ENCODE measurements at places on chromosomes 2 and 18.

DNA sequence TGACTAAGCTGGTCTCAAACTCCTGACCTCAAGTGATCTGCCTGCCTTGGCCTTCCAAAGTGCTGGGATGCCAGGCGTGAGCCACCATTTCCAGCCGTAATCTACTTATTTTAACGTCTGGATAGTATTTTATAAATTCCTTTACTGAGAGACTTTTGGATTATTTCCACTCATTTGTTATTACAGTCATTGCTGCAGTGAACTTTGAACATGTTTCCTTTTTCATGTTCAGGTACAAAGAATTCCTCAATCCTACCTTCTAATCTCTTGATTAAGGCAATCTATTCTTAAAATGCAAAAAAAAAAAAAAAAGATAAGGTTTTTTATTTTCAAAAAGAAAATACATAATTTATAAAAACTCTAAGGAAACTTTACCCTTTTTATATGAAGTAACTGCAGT lies 78.6 kb downstream of the PDK1 start:
- DNase-seq: no peak

- no peak for DNase-seq
Observed at GRCh38 chr2:47003641-47004427, 88.2 kb upstream of the MCFD2 start.

- no peak for DNase-seq
Observed at GRCh38 chr2:9806656-9807055, 36.6 kb upstream of the TAF1B start.

- DNase-seq: no peak
Observed at GRCh38 chr2:236078297-236079255, 89.6 kb downstream of the GBX2 start.

DNA sequence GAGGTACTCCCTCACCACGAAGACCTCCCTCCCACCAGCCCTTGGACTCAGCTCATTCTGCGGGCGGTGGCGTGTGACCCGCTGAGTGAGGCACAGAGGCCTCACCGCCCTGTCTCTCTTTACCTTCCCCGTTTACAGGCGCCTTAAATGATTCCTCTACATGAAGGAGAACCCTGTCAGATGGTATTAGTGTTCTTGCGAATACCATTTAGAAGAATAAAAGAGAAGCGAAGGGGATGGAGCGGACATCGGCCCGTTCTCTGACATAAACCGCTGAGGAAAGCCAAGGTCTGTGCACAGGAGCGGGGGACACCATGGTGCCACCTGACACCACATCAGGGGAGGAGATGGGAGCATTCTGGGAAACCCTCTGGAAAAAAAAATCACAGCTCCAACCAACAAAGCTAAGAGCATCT lies 179.8 kb downstream of the HDAC4 start:
- no peak for DNase-seq

GRCh38 chr2:163737563-163737962 lies 1.8 kb upstream of the FIGN start:
- no peak for DNase-seq

GRCh38 chr2:25397777-25398176 lies 56.1 kb upstream of the DNMT3A start:
- DNase-seq: no peak

DNA sequence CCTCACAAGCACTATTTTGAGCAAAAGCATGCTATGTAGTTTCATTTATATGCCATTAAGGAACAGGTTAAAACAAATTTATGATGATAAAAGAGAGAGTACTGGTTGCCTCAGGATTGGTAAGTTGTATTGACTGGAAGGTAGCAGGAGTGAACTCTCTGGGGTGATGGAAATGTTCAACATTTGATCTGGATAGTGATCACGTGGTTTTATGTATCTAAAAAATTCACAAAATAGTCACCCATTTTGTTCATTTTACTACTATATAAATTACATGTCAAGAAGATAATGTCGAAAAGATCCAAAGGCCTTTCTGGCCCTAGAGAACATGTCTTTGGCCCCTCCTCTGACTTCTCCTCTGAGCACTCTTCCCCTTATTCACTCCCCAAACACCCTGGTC lies 10.4 kb upstream of the RAPGEF4 start:
- DNase-seq: no peak

- DNase-seq: no peak
Observed at GRCh38 chr2:181309586-181309985, 147.6 kb upstream of the ITGA4 start.

DNA sequence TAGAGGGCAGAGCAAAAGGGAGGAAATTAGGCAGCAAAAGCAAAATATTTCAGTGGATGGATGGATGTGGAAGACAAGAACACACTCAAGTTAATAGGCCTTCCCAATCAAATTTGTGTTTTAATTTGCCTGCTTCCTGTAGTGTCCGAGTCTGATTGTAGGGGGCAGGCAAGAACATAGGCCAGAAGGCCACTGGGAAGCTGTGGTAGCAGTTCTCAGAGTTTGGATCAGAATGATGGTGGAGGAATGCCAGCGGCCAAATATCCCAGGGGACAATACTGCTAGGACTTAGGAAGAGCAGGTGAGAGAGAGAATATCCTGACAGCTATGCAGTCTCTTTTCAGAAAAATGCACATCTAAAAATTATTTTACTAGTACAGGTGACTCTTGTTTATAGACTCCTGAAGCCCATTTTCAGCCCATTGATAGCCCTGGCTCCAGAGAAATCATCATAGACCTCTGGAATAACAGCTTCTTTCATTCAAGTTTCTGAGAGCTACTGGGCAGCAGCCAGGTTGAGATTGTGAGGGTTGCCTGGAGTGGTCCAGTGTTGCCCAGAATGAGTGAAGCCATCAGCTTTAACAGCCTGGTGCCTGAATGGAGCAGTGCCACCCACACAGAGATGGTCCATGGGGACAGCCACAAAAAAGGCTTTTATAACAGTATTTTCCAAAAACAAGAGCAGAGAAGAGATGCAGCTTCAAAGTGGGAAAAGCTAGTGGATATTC lies 19.1 kb upstream of the SERPINE2 start:
- DNase-seq: no peak

DNA sequence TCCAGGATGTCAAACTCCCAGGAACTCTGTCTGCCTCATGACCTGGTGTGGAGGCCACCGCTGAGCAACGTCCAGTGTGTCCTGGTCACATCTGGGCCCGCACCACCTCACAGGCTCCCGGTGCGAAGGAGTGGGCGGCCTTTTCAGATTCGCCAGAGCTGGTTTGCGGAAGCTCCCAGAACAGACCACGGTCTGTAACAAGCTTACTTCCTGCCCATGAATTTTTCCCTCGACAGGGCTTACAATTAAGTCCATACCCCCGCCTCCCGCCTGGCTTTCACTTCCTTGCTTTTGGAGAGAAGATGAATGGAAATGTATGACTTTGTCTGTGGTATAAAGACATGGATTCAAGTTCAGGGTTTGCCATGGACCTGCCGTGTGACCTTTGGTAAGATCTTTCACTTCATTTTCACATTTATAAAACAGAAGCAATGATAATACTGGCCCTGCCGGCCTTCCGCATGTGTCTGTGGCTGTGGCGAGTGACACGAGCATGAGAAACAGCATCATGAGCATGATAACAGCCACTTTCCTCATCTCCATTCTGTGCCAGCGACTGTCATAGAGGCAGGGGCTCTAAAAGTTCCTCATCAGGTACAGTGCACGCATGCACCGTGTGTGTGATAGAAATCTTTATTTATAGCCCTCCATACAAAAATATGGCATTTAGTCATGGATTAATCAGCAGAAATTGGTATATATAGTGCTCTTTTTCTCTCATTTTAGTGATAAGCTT lies 31.0 kb upstream of the KCNF1 start:
- DNase-seq: no peak

DNA sequence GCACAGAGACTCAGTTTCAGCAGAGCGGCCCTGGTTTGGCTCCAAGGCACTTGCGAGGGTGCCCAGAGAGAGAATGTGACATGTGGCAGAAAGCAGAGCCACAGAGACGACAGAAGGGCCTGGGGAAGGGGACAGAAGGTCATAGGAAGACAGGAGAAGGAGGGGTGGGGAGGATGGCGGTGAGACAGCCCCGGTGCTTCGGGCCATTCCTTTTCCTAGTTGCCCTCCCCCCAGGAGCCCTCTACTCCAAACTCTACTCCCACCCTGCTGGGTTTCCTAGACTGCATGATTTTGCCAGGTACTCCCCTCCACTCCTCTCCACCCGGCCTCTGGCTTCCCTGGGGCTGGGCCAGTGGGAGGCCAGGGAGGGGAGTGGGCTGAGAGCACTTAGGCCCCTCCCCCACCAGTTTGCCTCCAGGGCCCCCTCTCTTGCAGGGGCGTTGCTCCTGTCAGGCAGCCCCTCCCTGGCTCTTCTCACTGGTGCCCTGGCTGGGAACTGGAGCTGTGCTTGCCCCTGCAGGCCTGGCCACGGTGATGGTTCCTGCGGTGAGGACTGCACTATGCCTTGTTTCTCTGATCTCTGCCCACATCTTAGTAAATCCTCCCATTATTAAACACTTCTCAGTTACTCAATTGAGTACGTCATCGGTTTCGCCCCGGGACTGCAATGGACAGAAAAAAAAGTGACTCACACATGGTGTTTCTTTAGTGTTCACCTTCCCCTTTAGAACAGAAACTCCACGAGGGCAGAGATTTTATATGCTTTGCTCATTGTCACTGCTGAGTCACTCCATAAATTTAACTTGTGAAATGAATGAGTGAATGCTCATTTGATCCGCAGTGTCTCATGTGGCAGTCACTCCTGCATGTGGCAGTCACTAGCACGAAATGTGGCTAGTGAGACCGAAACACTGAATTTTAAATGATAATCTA lies 58.7 kb upstream of the SP3 start:
- DNase-seq: no peak

DNA sequence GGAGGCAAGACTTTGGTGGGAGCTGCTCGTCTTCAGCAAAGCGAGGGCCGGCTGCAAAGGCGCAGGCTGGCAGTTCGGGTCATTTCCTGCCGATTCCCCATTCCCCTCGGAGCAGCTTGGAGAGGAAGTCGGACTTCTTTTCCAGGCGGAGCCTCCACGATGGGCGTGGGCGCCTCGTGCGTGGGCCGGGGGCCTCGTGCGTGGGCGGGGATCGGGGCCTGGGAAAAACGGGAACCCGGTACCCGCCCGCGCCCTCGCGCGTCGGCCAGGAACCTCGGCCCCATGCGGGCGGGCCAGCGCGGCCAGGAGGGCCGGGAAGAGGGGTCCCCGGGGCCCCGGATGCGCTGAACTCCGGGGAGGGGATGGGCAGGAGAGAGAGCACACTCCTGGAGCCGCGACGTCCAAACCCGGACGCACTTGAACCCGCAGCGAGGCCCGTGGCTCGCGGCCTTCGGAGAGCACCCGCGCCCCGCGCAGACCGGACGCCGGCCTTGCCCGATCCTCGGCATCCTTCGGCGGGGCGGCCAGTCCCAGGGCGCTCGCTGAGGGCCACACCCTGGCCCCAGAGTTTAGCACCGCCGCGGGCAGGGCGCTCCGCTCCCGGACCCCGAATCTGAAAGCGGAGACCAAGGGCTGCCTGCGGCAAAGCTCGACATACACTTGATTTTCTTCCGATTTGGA lies 368.4 kb downstream of the MTX2 start:
- DNase-seq: no peak

DNA sequence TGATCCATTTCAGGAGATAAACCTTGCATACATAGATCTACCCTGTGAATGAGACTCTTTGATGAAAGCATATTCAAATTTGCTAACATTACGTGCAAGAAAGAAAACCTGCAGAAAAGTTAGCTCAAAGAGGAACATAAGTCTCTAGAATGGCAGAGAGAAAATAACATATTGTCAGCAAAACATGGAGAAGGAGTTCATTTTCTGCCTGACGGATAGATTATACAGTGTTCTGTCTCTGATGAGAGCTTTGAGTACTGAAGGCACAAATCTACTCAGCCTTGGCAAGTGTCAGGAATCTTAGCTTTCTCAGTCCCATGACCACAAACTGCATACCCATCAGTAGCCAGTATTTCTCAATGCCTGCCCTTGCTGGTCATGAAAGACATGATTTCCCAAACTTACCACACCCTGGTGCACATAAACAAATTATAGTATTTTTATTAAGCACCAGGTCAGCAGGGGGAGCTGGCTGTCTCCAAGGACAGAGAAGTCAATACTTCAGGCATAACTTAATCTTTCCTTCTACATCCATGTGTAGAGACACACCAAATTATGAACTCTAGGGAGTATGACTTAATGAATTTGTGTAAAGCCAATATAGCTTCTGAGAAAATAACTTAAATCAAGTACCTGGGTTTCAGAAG lies 401.2 kb upstream of the SOX11 start:
- no peak for DNase-seq
